AG04450 (cell line): ENCODE measurements at places on chromosomes 7 and 10.
A peak's percentile ranks its signal among the peaks of the same experiment; 100 is the strongest.

- no peak for DNase-seq
These were observed 631.9 kb upstream of the FOXK1 start for GRCh38 chr7:4050126-4050660.

DNA sequence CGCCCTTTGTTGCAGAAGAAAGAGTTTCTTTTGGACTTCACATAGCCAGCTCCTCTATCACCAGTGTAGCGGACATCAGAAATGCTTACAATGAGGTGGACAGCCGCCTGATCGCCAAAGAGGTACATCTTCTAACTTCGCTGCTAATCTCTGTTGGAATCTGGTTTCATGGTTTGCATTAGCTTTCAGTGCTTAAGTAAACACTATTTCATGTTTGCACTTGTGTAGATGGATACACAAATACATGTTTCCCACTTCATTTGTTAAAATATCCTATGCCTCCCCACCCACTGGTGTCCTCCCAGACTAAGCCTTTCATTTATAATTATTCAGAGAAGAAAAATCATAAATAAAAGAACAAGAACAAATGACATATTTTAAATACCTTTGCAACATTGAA, 103.9 kb downstream of the WDFY4 start:
- DNase-seq: no peak

- no peak for DNase-seq
These were observed 108.7 kb downstream of the SH2D4B start for GRCh38 chr10:80646366-80646765.

GRCh38 chr7:95101422-95101821, 194.0 kb downstream of the PPP1R9A start:
- no peak for DNase-seq

DNA sequence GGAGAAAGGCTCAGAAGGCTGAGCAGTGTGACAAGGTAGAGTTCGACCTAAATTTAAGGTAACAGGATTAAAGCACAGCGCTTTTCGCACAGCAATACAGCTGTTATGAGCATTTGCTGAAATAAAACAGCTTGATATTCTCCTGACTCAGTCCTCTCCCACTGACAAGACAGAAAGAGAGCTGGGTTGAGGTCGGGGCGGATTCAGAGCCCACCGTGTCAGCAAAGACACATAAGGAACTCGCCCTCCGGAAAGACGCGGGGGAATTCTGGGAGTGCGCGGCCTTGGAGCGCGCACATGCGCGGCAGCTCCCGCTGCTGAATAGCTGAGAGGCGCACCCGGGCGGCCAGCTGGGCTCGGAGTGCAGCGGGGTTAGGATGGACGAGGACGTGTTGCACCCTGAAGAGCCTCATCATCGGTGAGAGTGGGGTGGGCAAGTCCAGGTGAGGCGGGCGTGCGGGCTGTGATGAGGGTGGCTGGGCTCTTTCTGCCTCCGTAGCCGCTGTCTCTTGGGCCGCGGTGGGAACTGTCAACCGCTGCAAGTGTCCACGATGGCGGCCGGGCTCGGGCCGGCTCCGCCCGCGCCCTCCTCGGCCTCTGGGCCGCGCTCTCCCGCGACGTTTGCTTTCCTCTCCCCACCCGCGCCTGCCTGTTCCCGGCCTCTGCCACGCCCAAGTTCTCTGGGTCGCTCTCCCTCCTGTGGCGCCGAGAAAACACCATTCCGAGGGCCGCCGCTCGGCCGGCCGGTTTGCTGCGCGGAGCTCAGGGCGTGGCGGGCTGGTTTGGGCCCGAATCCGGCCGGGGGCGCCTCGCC, 120.6 kb downstream of the LYZL1 start:
- DNase-seq: peak; percentile 8

DNA sequence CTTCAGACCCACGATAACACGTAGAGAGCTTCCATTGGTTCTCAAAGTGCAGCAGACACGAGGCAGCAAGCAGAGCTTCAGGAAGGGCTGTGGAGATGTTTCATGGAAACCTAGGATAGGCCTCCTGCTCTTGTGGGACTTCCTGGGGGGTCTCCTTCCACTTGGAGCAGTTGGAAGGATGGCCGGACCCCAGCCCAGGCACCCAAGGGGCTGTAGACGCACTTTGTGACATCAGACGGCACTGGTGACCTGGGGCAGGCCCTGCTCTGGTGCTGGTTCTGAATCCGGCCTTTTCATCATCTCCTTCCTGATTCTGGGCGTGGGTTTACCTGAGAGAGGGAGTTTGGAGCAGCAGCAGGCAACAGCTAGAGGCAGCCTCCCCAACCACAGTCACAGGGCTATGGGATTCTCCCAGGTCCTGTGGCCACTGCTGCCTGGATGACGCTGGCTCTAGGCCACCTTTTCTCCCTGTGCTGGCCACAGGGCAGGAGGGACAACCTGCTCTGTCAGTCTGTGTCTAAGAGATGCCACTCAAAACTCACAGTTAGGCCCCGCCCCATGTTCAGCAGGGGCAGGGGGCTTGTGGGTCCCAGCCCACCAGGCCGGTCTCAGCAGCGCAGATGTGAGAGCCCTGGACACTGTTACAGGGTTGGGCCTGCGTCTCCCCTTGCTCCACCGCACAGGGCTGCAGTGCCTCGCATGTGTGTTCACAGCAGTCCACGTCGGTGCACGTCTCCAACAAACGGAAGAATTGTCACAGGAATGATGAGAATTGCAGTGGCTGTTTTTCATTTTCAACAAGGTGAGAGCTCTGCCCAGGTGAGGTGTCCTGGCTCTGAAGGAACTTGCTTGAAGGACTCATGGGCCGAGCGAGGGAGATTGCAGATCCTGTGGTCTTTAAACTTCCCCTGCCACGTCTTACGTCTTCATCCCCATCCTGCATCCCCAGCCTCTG, 569.3 kb downstream of the TCERG1L start:
- DNase-seq: no peak

GRCh38 chr10:128751284-128751683, 625.1 kb upstream of the MKI67 start:
- no peak for DNase-seq

- DNase-seq: no peak
These were observed 25.9 kb upstream of the RNF32 start for GRCh38 chr7:156614434-156615264.

DNA sequence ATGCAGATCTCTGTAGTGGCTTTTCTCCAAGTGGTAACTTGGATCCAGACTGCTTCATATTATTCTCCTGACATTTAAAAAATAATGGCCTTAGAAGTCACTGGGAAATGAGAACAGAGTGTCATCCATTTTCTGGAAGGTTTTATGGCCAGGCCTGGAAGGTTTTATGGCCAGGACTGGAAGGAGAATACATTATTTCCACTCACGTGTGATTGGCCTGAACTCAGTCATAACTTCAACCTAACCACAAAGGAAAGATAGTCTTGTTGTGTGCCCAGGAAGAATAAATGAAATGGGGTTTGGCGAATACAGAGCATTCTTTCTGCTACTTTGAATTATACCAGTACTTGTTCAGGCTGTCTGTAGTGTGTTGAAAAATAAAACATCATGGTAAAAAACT, 360.9 kb downstream of the GPAM start:
- no peak for DNase-seq

DNA sequence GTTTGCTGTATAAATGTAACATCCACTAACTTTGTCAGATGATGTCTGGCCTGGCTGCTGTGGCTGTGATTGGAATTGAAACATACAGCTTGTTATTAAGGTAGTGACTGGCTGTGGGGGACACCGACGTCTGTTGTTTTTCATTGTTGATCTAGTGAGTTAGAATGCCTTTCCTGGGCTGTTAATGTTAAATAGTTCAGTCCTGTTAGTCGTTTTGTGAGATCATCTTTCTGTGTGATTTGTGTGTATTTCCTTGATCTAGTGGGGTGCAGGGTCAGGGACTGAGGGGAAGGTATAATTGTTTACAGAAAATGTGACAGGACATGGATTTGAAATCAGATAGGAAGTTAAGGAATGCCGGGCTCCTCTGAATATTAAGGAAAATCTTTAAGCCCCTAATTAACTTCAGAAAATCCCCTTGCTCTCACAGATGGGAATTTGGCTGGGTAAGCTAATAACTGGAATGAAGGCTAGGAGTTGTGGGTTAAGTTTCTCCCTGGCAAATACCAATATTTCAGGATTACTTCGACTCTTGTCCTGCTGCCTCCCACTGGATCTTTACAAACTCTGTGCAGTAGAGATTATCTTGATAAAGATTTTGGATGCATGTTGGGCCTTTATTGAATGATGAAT, 163.1 kb downstream of the AUTS2 start:
- DNase-seq: no peak

GRCh38 chr10:131269776-131270460, 41.6 kb downstream of the TCERG1L start:
- DNase-seq: no peak

DNA sequence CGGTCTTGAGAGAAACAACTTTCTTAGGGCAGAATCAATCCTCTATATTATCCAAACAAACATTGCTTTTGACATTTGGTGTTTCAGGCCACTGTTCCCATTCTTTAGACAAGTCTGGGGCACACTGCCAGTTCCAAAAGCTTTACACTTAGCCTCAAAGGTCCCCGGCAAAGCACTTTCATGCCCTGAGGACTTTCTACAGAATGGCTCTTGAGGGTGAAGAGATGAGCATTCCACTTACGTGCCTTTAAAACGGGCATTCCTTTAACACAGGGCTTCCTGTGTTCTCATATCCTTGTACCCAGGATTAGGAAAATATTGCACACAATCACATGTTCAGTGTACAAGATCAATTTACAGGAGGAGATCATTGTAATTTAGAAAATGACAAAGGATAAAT, 13.1 kb upstream of the TMEM213 start:
- no peak for DNase-seq

- DNase-seq: peak; percentile 20
These were observed 36.0 kb downstream of the R3HCC1L start for GRCh38 chr10:98170249-98171117.

DNA sequence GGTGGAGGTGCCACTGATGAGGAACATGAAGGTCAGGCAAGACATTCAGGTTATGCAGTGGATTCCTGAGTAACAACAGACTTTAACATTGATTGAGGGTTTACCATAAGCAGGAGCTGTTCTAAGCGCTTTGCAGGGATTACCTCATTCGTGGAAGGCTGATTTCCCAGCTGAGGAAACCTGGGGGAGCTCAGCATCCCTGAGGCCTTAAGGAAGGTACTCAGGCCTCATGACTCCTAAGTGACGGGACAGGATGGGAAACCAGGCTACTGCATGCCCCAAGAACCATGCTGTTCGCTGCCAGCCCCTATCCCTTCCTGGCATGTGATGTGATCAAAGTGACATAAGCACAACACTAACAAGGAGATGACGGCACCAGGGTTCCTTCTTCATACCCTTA, 143.6 kb upstream of the NFE2L3 start:
- DNase-seq: no peak

GRCh38 chr10:23362879-23363792, 18.5 kb upstream of the C10orf67 start:
- DNase-seq: no peak

- DNase-seq: no peak
These were observed 227.6 kb downstream of the SKAP2 start for GRCh38 chr7:26636808-26637207.

GRCh38 chr10:119541046-119541445, 1.5 kb downstream of the RGS10 start:
- DNase-seq: no peak

GRCh38 chr7:114989531-114989930, 67.6 kb downstream of the MDFIC start:
- no peak for DNase-seq

DNA sequence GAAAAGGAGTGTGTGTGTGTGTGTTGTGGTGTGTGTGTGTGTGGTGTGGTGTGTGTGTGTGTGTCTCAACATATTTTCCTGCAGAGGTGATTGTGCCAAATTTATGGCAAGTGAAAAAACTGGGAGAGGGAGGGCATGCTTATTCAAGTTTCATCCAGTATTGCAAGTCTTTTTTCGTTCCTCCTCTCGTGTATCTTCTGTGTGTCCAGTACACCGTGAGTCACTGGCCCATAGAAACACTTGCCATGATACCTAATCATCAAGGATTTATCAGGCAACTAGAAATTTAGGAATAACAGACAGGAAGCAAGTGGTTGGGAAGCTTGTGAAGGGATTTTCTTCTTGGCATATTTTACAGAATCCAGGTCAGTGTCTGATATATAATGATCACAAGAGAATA, 820.5 kb downstream of the GATA3 start:
- no peak for DNase-seq

DNA sequence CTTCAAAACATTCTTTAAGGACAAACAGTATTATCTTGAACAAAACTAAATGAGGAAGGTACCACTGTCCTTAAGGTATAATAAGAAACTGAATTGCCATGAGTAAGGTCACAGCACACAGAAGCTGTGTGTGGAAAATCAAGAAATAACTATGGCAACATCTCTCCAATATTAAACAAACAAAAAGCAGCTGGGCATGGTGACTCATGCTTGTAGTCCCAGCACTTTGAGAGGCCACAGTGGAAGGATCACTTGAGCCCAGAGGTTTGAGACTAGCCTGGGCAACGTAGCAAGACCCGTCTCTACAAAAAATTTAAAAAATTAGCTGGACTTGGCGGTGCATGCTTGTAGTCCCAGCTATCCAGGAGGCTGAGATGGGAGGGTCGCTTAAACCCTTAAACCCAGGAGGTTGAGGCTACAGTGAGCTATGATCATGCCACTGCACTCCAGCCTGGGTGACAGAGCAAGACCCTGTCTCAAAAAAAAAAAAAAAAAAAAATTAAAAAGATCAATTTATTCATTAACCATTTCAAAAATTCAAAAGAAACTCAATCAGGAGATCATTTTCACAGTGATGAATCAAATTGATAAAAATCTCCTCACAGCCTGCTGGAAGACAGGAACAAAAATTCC, 195.4 kb downstream of the SKIDA1 start:
- peak; percentile 62 for DNase-seq
